Hair follicular keratinocyte (primary cell): ENCODE measurements at places on chromosomes 6 and 20. TPM values are rescaled to one million over a fixed set of nuclear protein-coding genes. Genes with fewer than 3 reads are reported as not detected.

SLC17A9 gene
- 0.08 and 0.34 TPM in 2 replicates for total RNA-seq

CLIC5 gene
- not detected in 2 replicates for total RNA-seq

SOBP gene
- total RNA-seq: 0.19 TPM in 1 of 2 replicates, not detected in the other

SNPH gene
- 5.7 and 7.2 TPM in 2 replicates for total RNA-seq

MICB gene
- 8.7 and 16.8 TPM in 2 replicates for total RNA-seq

BPIFB4 gene
- not detected in 2 replicates for total RNA-seq

LKAAEAR1 gene
- 2.6 TPM in 1 of 2 replicates, not detected in the other for total RNA-seq

ETV7 gene
- total RNA-seq: 0.11 and 0.47 TPM in 2 replicates

YIPF3 gene
- 81.4 and 82.4 TPM in 2 replicates for total RNA-seq

PGC gene
- not detected in 2 replicates for total RNA-seq

MCHR2 gene
- not detected in 2 replicates for total RNA-seq

GCM1 gene
- not detected in 2 replicates for total RNA-seq

PAX1 gene
- not detected in 2 replicates for total RNA-seq

NRN1 gene
- 0.39 and 0.68 TPM in 2 replicates for total RNA-seq

SLC32A1 gene
- not detected in 2 replicates for total RNA-seq

ZNF335 gene
- total RNA-seq: 11.1 and 12.6 TPM in 2 replicates

TTK gene
- total RNA-seq: 25.9 and 28.8 TPM in 2 replicates

ANKRD66 gene
- not detected in 2 replicates for total RNA-seq

TRAM2 gene
- total RNA-seq: 12.0 and 14.8 TPM in 2 replicates

KCNS1 gene
- total RNA-seq: 0.91 and 1.7 TPM in 2 replicates
